Stimulated activated CD4-positive, alpha-beta T cell treated with anti-CD3 and anti-CD28 coated beads, Interleukin-12 subunit alpha, Interleukin-12 subunit beta, amount 100 ng/mL, for 48 hours (primary cell): ENCODE measurements at places on chromosomes 3 and 15.
A peak's percentile ranks its signal among the peaks of the same experiment; 100 is the strongest.

GRCh38 chr3:137121704-137122314, 164.0 kb downstream of the IL20RB start:
- DNase-seq = no peak

DNA sequence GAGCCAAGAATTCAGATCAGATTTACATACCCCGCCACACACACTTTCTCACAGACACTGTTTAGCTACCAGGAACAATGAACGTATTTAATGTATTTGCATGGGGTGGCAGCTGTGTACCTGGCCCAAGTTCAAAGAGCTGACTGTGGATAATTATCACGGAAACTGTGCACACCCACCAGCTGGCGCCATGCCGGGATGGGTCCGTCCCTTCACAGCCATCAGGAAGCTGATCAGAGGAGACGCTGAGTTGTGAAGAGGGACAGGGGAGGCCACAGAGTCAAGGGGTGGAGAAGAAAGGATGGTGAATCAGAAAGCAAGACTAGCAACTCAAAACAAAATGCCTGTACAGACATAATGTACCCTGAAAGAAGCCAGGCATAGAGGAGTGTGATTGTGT, 13.1 kb upstream of the PLA2G4D start:
- peak; percentile 31 for DNase-seq

GRCh38 chr3:8011902-8012301, 489.7 kb upstream of the LMCD1 start:
- no peak for DNase-seq

DNA sequence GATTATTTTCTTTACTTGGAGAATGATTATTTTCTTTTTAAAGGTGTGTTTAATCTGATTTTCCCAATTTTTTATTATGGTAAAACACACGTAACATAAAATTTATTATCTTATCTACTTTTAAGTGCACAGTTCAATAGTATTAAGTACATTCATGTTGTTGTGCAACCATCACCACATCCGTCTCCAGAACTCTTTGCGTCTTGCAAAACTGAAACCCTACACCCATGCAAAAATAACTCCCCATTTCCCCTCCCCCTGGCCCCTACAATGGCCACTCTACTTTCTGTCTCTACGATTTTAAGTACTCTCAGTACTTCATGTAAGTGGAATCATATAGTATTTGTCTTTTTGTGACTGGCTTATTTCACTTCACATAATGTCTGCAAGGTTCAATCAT, 230.7 kb downstream of the SATB1 start:
- no peak for DNase-seq

GRCh38 chr3:335240-335639, 138.7 kb downstream of the CHL1 start:
- no peak for DNase-seq

GRCh38 chr15:62469478-62469873, 304.4 kb upstream of the C2CD4B start:
- no peak for DNase-seq

DNA sequence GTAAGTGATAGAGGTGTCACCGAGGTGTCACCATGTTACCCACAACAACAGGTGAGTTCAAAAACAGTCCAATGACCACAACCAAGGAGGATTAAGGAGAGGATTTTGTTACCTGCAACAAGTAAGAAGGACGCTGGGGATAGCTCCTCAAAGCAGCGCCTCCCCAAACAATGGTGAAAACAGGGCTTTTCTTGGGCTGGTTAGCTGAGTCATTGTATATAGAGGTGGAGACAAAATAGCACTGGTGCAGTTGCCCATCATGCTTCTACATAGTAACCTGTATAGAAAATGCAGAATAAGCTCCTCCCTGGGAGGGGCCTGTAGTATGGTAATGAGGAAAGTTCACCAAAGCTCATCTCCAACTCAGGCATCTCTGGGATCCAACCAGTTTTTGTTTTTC, 116.9 kb upstream of the EIF1B start:
- no peak for DNase-seq

DNA sequence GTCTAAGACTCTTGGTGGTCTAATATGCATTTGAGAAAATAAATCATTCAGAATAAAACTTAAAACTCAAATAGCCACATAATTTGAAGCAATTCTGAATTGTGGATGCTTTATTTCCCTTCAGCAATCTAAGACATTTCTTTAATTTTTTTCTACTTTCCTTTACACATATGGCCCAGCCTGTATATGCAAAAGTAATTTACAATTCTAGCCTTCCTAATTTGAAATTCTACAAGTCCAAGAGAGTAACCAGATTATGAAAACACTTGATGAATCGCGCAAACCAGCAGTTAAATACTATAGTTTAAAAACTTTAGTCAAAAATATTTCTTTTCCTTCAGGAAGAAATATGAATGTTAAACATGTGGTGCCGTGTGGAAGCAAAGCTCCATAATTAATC, 1014.2 kb downstream of the TUSC7 start:
- no peak for DNase-seq

- no peak for DNase-seq
Observed at GRCh38 chr3:112966633-112967032, 8.3 kb downstream of the CD200R1 start.

GRCh38 chr15:74956648-74957475, at the start of gene RPP25:
TSS of gene RPP25 (minus strand) at chr15:74956772. CDS start at chr15:74956583, 189 bp downstream.
- peak; percentile 72 for DNase-seq
